DMS79 treated with DMSO at 0.1 percent for 48 hours (cell line): ENCODE measurements at places on chromosomes 16 and 17.

- DNase-seq: no peak
Observed at GRCh38 chr17:19978209-19978802, 678 bp upstream of the AKAP10 start.

DNA sequence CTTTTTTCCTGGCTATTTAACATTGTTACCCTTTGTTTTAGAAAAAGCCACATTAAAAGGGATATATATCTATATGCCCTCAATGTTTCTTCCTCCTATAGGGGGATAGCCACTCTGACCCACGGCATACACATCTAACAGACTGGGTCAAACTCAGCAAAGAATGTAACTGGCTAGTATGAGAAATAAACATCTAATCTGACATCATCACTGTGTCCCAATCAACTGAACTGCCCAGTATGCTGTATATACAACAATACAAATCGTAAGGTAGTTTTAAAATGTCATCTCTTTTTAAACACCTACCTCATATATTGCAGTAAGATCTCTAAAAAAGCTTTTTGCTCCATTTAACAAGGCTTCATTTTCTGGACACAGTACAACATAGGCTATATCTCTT is 39.9 kb upstream of the INTS2 start:
- no peak for DNase-seq

- DNase-seq: no peak
Observed at GRCh38 chr16:81275795-81276194, 37.3 kb downstream of the BCO1 start.

DNA sequence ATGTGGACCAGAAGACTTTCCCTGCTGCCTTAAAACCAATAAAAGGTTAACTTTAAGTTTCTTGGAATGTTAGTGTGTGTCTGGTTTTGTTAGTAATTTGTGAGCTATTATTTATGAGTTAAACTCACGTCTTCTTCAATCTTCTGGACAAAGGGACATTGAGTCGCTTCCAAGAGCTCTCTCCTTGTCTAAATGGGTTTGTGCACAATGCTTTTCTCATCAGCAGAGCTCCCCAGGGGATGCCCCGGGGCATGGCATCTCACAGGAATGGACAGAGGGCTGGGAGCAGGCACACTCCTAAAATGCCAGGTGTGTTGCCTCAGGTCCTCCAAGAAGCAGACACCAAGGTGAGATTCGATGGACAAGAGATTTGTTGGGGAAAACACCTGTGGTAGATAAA is 90.5 kb downstream of the RGS9 start:
- no peak for DNase-seq

GRCh38 chr17:28944862-28945741 is 6.2 kb downstream of the PHF12 start:
- no peak for DNase-seq

- no peak for DNase-seq
Observed at GRCh38 chr16:17529982-17530760, 59.4 kb upstream of the XYLT1 start.

- no peak for DNase-seq
Observed at GRCh38 chr17:33854596-33854995, 400.5 kb upstream of the CCL2 start.

- no peak for DNase-seq
Observed at GRCh38 chr16:22007159-22007508, 777 bp upstream of the MOSMO start.

DNA sequence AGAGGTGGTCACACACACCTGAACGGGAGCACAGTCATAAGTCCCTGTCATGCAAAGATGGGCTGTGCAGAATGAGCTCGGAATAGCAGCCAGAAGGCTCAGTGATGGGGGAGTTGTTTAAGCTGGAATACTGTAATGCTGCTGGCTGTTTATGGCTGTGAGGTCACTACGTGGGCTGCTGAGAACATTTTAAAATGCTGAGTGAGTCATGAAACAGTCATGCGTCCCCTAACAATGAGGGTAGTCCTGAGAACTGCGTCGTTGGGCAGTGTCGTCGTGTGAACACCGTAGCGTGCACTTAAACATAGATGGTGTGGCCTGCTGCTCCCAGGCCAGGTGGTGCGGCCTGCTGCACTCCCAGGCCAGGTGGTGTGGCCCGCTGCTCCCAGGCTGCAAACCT is 39.7 kb downstream of the TBCD start:
- DNase-seq: no peak

- DNase-seq: no peak
Observed at GRCh38 chr16:58415003-58415402, 22.7 kb downstream of the GINS3 start.
